ENCODE measurements at places on chromosomes 7 and 10.

- DNase-seq, result no peak
Observed at GRCh38 chr10:124285587-124286527, 132.9 kb downstream of the OAT start.

DNA sequence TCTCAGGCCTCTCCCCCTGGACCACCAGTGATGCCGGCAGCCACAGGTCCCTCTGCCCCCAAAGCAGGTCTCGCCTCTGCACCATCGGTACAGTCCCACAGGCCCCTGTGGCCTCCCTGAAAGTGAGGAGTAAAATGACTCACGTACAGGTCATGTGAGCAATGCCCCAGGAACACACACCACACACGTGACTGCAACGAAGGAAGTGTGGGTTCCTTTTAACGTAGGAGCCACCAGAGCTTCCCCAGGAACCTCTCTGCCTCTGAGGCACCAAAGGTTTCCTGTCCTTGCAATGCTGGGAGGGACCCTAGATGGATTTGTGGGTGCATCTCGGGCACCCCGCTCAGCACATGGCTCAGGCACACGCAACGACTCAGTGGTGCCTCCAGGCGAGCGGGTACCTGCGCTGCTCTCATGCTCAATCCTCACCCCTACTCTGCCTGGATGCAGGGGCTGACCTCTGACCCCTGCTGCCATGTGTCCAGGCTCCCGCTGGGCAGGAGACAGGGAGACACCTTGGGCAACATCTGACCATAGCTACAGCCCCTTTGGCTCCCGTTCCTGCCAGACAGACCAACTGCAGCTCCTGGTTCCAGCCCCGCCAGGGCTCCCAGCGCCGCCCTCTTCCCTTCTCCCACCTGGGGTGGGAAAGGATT, 120.7 kb downstream of the PRKAG2 start:
- no peak for DNase-seq

DNA sequence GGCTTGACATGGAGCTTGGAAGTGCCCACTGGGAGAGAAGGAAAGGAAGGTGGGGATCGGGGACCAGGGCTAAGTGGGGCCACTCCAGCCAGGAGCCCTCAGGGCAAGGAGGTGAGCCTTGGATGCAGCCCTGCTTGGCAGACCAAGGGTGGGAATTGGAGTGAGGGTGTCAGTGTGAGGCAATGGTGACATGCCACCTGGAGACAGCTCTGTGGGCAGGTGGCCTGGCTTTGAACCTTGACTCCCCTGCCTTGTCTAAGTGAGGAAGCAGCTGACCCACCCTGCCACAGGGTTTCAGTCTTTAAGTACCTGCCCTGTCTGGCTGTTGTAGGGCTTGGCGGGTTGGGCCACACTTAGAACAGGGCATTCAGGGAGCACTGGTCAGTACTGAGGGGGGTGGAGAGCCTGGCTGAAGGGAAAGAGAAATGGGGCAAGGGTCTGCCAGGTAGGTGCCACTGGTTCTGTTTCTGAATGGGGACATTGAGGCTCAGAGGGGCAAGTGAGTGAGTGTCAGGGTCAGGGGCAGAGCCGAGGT, 4.8 kb downstream of the RAMP3 start:
- no peak for DNase-seq

DNA sequence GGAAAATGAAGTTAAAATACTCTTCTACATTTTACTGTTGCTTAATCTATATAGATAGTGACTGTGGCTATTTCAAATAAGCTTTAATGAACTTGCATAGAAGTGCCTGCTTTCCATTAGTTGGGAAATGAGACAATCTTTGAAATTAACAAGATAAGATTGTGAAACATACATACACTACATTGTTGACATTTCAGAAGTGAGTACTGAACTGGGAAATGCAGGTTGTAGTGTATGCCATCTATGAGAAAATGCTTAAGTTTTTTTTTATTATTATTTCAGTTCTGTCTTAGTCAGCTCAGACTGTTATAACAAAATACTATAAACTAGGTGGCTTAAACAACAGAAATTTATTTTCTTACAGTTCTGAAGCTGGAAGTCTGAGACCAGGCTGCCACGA, 49.6 kb upstream of the CSTF2T start:
- DNase-seq, result no peak

DNA sequence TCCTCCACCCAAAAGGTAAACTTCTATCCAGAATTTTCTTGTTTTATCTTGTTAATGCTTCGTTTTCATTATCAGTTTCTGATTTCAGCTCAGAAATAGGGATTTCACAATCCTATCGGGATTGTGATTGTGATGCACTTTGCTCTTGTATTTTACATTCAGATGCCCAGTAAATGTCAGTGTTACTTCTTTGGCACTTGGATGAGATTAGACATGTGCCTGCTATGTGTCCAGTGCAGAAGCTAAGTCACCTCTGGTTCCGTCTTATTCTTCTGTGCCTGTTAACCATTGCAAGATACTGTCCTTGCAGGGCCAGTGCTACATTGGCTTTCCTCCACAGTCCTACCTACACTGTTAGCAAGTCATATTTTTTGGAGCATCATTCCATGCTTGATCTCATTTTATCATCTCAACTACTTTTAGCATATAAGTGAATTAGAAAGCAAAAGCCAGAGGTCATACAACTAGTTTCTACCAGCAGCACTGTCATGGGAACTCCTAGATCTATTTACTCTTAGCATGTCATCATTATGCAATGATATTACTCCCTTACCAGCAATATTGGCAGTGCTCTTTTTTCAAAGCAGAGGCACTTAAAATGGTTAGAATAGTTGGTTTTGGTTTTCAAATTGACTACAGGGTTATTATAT, 26.7 kb downstream of the ZNF277 start:
- no peak for DNase-seq

GRCh38 chr10:526651-527312, 162.7 kb downstream of the DIP2C start:
- no peak for DNase-seq

- DNase-seq, result no peak
Observed at GRCh38 chr7:26181474-26182227, 18.9 kb downstream of the HNRNPA2B1 start.

DNA sequence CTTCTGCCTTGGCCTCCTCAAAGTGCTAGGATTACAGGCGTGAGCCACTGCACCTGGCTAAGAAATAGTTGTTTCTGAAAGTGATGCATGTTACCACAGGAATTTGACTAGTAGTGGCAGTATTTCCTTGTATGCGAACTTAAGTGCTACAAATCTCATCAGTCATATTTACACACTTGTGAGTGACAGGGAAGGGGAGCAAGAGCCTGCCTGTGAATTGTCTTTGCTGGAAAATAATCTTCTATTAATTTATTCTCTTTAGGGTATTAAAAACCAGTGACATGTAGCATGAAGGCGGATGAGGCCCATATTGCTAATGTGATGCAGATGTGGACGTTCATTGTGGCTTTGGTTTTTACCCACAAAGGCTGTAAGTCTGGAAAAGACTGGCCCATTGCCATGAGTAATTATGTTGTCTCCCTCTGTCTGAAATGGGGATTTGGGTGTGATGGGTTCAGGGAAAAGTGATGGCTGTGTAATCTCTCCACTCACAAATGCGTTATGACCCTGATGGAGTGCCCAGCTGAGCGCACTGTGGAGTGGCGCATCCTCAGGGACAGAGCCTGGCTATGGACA, 97.6 kb downstream of the CCNY start:
- DNase-seq, result no peak

DNA sequence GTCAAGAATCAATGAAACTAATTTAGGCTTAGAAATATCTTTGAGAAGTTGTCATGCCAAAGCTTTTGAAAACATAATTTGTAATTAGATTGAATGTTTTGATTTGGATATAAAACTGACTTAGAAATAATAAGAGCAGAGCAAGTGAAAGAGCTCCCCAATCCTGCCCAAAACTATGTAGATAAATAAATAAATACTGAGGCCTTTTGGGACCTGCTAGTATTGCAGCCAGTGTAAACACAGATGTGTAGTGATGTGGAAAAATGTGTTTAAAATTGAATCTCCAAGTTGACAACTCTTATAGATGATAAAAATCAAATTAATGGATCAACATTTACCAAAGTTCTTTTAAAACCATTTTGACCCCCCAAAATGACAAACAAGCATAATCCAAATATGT, 896.1 kb downstream of the CNTNAP2 start:
- peak; percentile 28 for DNase-seq

Measured in NCI-H446 treated with DMSO at 0.1 percent for 48 hours (cell line).